ENCODE measurements at places on chromosomes 6 and 20. TPM values are rescaled to one million over a fixed set of nuclear protein-coding genes. Genes with fewer than 3 reads are reported as not detected.

Gene GPX5
- not detected for total RNA-seq

Gene SCRT2
- total RNA-seq: not detected

Gene PRL
- not detected for total RNA-seq

Gene RHAG
- not detected for total RNA-seq

Gene SAMD10
- 34.9 TPM for total RNA-seq

Gene MYL9
- total RNA-seq: 0.26 TPM

DNA sequence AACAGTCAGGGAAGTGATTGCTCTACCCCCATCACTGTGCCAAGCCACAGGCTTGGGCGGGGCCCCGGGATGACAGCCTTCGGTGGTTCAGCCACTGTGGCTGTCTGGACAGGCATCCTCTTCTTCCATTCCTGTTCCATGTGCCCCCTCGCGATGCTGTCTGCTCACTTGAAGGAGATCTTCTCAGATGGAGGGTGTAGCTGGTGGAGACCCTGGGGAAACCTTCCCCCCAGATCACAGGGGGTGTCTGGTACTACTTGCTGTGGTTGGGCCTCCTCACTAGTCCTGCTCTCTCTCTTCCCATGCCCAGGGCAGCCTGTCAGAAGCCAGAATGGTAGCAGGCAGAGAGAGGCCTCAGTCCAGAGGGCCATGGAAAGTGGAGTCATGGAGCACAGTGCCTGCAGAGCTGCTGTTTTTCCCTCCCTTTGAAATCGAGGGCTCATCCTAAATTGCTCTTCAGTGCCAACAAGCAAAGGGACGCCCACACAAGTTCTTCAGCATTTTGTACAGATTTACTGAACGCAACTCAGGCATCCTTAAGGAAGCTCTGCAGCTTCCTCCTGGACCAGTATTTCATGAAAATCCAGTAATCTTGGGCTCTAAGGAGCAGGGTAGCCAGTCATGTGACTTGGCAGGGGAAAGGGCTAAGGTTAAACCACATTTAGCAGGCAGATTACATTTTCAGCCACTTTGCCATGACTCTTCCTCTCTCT lies 326.6 kb downstream of the ZFAND3 start:
- no peak for DNase-seq

DNA sequence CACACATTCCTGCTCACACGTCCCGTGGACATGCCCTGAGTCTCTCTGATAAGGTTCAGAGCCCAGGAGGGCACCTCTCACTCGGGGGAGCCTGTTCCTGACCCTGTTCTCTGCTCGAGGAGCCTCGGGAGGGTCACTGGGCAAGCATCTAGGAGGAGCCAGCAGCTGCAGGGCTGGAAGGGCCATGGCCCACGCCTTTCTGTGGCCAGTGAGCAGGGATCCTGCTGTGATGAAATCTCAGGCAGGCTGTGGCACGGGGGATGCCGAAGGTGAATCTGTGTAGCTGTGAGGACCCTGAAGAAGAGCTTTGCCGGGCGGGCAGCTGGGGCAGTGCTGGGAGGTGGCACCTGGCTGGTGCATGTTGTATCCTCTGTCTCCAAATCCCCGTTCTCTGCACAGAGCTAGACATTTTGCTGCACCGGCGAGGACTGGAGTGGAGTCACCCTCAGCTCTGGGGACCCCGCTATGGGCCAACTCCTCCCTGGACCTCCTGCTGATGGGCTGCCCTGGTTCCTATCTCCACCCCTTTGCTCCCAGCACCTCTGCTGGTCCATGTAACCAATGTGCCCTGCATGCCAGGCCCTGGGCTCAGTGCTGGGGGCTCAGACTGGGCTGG lies 7.1 kb upstream of the NPBWR2 start:
- no peak for DNase-seq

DNA sequence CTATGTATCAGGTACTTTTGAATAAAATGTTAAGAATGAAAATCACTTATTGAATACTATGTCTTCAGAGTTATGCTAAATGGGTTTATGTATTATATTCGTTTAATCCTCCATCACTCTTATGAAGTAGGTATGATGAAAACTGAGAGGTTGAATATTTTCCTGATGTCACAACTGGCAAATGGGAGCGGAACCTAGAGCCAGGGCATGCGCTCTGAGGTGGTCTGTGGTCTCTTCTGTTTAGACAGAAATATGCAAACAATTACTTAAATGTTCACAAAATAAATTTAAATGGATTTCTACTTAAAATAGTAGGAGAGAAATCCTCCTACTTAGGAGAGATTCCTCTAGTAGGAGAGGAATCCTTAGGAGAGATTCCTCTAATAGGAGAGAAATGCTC lies 21.3 kb upstream of the UTRN start:
- no peak for DNase-seq

- no peak for DNase-seq
These were observed 6.1 kb upstream of the POU3F2 start for GRCh38 chr6:98828211-98828788.

GRCh38 chr6:109491207-109491938 lies 8.4 kb upstream of the ZBTB24 start:
- peak; percentile 29 for DNase-seq

- DNase-seq: no peak
These were observed 93.4 kb downstream of the HIVEP2 start for GRCh38 chr6:142851601-142852000.

- DNase-seq: no peak
These were observed 512.6 kb upstream of the MAP3K7 start for GRCh38 chr6:91099479-91099878.

- DNase-seq: no peak
These were observed 51.8 kb downstream of the ELOVL4 start for GRCh38 chr6:79895382-79896074.

DNA sequence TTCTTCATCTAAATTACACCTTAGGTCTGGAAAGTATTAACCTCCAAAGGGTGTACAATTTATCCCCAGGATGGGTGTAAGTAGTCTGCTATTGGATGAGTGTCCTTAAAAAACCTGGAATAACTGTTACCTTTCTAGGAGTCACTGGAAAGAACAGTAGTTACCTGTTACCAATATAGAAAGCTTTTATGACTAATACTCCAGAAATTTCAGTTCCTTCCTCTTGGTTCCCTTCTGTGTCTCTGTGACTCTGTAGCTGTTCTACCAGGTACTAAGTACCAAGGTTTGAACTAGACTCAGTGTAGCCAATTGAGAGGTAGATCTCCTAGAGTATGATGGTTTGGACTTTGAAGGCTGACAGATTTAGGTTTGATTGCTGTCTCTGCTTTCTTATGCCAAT lies 47.0 kb upstream of the TBX18 start:
- no peak for DNase-seq

GRCh38 chr6:143529095-143529494 lies 17.6 kb upstream of the FUCA2 start:
- DNase-seq: no peak

- no peak for DNase-seq
These were observed 140.8 kb upstream of the PHACTR3 start for GRCh38 chr20:59463541-59463940.
